ENCODE measurements at places on chromosomes 13 and 19.

DNA sequence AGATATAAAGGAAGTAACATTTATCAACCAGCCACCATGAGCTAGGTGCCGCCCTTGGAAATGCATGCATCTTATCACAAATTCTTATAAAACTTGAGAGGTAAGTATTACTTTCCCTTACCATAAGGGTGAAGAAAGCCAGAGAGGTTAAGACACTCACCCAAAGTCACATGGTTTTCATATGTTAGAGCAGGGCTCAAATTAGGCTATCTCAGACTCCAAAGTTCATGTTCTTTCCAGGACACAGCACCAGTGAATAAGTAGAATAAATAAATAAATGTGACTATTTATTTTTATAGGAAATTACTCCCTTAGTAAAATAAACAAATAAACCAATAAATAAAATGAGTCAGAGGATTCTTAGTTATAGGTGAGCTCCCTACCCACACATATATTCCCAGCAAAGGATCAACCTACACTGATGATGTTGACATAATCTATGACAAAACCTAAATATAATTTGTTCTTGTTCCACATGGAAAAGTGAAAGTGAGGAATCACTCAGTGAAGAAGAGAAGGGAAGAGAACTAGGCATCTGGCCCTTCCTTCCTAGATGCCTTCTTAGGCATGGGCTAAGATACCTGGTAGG, 27.2 kb downstream of the SPRY2 start:
- DNase-seq = no peak

DNA sequence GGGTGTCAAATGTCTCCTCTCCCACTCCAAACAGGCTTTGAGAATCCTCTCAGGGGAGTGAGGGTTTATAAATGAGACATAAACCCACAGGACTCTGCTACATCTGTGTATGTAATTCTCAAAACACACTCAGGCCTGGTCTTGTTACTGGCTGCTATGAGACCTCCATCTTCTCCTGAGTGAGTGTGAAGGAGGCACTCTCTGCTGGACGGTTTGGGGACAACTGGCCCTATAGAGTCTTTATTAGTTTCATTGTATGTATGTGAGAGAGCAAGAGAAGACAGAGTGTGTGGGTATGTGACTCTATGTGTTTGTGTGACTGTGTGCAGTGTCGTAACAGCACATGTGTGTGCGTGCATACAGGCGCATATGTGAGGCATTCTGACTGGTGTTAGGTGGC, 9.6 kb upstream of the CYP4F12 start:
- no peak for DNase-seq

- no peak for DNase-seq
Observed at GRCh38 chr19:45424191-45425058, 708 bp upstream of the ERCC1 start.

DNA sequence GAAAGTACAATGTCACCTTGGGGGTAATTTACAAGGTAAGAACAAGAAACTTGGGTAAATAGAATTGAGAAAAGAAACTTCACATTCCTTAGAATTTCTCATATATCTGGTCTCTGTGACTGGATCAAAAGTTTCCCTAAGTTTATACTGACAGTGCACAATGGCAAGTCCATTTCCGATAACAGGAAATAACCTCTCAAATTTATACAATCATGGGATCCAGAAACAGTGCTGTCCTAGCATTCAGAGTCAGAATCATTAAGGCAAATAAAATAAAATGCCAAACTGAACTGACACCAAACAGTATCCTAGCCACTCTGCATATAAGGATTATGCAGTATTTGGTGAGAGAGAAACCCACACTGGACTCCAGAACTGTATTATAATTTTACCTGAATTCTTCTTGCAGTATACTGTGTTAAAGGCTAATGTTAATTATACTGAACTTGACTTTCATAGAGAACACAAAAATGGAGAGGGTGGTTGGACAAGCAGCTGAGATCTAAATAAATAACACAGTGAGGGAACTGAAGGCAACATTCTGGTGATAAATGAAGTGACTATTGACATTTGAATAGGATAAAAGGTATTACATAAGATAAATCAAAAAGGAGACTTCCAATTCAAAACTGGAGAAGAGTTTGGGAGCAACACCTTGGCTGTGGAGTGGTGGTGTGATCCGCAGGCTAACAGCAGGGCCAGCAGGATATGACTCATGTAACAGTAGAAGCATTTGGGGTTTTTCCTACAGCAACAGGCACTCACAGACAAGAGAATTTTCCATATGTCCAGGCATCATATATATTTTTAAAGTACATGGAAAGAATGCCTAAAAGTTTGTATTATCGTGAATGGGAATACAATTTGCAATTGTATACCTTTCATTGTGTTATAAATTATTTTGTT, 932.5 kb upstream of the MIR17HG start:
- no peak for DNase-seq

- no peak for DNase-seq
Observed at GRCh38 chr19:1446713-1447481, 3.0 kb upstream of the APC2 start.

GRCh38 chr13:41931337-41931736, 29.6 kb downstream of the VWA8 start:
- no peak for DNase-seq

- DNase-seq = no peak
Observed at GRCh38 chr19:47417746-47418691, 1.3 kb downstream of the MEIS3 start.

DNA sequence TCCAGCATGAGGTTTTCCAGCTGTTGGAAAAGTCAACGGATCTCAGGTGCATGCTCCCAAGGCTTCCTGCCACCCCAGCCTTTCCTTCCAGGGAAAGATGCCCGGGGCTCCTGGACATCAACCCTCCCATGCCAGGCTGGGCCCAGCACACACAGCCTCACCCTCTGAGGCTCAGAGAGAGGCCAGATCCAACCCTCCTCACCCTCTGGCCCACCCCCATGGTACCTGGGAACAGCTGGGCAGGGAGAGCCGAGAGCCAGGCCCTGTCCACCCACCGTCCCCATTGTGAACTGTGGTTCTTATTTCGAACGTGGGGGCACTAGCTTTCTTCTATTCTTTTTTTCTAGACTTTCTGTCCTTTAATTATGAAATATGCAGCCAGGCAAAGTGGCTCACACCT, 9.9 kb upstream of the CCNP start:
- DNase-seq = no peak

- no peak for DNase-seq
Observed at GRCh38 chr19:11179716-11180297, 17.5 kb downstream of the KANK2 start.

- DNase-seq = no peak
Observed at GRCh38 chr19:18233224-18233825, 7.1 kb upstream of the PDE4C start.

DNA sequence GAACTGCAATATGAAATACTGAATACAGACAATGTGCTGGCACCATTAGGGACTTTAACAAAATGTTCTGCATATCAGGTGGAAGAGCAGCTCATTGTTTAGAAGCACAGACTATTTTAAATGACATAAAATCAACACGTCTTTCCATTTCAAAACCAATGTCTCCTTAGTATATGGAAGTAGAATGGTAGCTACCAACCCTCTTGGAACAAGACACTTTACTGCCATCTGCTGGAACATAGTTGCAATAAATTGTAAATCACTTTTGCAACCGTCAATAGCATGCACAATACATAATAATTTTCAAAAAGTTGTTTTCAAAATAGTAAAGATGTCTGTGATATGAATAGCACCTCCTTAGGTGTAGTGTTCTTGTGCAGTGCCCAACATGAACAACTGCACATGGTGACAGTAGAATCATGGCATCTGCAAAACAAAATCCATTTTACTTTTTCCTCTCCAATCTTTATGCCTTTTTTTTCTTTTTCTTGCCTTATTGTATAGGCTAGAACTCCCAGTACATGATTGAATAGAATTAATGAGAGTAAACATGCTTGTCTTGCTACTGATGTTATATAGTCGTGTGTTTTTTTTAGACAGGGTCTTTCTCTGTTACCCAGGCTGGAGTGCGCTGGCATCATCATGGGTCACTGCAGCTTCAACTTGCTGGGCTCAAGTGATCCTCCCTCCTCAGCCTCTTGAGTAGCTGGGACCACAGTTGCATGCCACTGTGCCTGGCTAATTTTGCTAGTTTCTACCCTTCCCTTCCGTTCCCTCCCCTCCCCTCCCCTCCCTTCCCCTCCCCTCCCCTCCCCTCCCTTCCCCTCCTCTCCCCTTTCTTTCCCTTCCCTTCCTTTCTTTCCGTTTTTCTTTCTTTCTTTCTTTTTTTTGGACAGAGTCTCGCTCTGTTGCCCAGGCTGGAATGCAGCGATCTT, 7.8 kb upstream of the LYPD5 start:
- no peak for DNase-seq

DNA sequence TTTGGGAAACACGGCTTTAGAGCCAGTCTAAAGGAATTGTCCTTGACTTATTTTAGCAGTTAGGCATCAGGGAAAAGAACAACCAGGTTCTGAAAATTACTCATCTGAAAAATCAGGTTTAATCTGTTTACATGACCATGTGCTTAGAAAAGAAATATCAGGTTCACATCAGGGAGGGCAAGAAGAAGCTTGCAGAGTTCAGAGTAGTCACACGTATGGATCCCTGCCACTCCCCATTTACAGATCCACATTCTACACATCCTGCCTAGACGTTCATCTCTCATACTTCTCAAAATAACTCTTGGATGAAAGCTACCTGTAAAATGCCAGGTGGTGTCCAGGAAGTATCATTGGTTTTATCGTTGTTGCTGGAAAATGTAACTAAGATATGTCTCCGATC, 14.0 kb upstream of the PHF11 start:
- no peak for DNase-seq

Measured in stimulated activated CD8-positive, alpha-beta memory T cell treated with anti-CD3 and anti-CD28 coated beads, Interleukin-4, amount 100 ng/mL, for 4 hours (primary cell).